ENCODE measurements at places on chromosomes 3 and 15. TPM values are rescaled to one million over a fixed set of nuclear protein-coding genes. Genes with fewer than 3 reads are reported as not detected.

Gene PML
- 19.1 TPM for total RNA-seq

GRCh38 chr15:78418686-78419085 lies 19.3 kb upstream of the IREB2 start:
- DNase-seq = no peak

- no peak for DNase-seq
These were observed 59.6 kb downstream of the CD200R1L start for GRCh38 chr3:112786881-112787579.

- no peak for DNase-seq
These were observed 165.5 kb downstream of the FBLN2 start for GRCh38 chr3:13714251-13714916.

Gene SLC12A1
- total RNA-seq = not detected

DNA sequence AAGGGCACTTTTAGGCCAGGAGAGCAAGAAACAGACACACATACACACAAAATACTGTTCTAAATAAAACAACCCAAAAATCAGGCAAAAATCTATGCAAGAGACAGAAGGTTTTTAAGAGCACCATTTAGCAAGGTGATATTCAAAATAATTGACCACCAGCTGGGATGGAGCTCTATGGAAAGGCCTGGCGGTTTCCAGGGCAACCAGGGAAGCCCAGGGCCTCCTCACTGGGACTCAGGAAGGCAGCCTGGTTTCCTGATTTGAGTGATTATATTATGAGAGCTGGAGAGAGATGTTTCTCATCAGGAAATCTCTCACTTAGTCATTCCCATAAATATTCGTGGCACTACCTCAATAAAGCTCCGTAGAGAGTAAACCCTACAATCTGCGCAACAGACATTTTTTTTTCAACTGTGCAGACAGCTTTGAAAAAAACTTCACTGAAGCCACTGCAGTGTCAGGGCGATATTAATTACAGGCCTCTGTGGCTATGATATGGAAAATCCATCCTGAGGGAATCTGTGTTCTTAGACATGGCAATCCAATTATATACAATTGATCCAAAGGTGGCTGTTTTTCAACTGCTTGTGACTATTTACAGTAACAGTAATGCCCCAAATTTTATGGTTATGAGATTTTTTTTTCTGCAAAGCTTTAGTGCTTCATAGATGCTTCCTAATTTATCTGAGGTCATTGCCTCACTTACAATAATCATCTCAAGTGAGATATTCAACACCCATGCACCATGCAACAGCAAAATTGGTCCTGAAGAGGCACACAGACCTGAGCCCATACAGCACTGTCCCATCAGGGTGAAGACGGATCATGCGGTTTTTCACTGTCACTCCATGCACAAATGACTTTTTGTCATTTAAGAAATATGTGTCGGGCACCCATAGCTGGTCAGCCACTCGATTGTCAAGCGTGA lies 152.1 kb downstream of the GABRB3 start:
- DNase-seq = no peak

Gene CD80
- not detected for total RNA-seq

GRCh38 chr3:155805204-155805801 lies 775 bp downstream of the C3orf33 start:
- no peak for DNase-seq

DNA sequence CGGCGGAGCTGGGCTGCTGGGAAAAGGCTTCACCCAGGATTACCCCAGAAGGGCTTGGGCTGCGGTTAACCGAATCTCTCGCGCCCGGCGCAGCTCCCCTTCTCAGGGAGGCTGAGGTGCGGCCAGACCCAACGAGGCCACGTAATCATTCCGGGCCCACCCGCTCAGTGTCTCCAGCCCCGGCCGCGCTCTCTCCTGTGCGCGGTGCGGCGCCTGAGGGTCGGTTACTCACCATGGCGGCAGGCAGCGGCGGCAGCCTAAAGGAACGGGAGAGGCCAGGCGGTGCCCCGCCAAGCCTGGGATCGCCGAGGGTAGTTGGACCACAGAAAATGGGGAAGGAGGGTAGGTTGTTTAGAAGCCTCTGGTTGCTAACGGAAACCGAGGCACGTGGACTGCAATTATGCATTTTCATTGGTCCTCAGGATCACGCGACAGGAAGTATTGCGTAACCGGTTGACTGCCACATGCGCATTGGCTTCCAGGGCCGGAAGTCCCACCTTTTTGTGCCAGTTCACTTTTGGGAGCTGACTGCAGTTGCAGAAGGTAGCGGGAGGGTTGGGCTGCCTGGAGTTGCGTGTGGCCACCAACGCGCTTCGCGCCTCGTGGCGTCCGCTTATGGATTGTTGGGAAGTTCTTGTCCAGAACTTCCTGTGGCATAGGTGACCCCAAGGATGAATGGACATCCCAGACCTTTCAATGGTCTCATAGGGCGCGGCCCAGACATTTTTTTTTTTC lies at the start of gene LZTFL1:
TSS of gene LZTFL1 (minus strand) at position 363 of the 735 bp plus-strand sequence. CDS start at position 235, 128 bp downstream.
- DNase-seq = peak; percentile 89

Gene ZNF660
- 1.1 TPM for total RNA-seq

DNA sequence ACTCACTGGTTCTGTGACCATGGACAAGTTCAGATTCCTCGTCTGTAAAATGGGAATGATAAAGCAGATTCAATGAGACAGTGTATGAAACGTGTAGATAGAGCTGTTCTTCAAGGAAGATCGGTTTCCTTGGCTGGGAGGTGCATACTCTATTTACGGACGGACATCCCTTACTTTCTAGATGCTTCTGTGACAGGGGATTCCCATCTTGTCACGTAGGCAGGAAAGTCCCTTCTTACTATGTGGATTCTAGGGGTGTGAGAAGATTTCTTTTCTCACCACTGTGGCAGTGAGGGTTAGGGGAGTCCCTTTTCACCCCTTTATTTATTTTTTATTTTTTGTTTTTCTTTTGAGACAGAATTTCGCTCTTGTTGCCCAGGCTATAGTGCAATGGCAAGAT lies 180.9 kb upstream of the TBL1XR1 start:
- no peak for DNase-seq

Data from left ventricle myocardium inferior (tissue), 1 donor.